ENCODE measurements at places on chromosomes 2 and 18.

GRCh38 chr18:76462326-76462694 lies 32.7 kb downstream of the ZNF516 start:
- DNase-seq: no peak

- no peak for DNase-seq
Observed at GRCh38 chr18:9746958-9747357, 38.9 kb downstream of the RAB31 start.

DNA sequence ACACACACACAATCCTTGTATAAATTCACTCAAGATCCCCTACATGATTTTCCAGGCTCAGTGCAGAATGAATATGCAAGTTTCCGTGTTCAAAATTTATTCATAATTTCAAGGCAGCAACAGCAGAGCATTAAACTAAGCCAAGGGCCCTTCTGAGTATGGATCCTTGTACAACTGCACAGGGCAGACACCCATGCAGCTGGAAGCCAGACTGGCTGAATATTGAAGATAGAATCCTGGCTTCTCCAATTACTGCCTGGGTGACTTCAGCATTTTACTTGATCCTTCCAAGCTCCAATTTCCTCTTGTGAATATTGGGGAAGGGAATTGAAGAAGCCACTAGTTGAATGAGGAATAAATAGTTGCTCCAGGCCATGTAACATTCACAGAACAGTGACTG lies 267.9 kb upstream of the REG3G start:
- DNase-seq: no peak

DNA sequence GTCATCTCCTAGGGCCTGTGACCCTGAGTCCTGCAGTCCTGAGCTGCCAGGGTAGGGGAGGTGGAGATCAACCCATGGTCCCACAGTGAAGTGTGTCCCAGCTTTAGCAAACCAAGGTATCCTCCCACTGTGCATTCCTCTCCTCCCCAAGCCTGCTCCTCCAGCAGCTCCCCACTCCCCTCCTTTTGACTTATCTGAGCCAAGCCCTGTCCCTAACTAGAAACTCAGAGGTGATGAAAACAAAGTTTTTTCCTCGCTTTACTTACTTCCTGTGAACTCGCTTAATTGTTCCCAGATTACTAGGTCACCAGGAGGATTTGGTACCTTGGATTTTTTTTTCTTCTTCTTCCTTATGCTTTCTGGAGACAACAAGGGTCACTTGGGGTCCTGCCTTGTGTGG lies 80.8 kb downstream of the EHD3 start:
- no peak for DNase-seq

GRCh38 chr2:200222791-200223190 lies 83.7 kb upstream of the SPATS2L start:
- DNase-seq: no peak

DNA sequence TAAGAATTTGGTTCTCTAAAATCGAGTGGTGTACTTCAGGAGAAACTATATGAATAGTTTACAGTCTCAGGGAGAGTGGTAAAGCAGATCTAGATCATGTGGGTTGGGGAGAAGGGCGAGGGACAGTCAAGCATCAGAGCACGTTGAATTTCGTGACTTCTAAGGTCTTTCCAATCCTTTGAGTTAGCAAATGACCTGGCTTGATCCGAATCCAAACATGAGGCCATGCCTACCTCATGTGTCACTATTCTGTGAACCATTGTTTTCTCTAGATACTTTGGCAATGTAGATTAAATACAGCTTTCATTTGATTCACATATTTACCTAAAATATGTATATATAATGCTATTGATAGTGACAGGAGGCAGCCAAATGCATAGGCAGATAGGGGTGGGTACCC lies 674.9 kb downstream of the NYAP2 start:
- DNase-seq: no peak

- DNase-seq: peak; percentile 40
Observed at GRCh38 chr2:71070294-71071093, 2.0 kb downstream of the NAGK start.

GRCh38 chr2:164109006-164109405 lies 373.2 kb upstream of the FIGN start:
- no peak for DNase-seq

GRCh38 chr2:187638840-187639239 lies 84.6 kb upstream of the TFPI start:
- no peak for DNase-seq

GRCh38 chr2:110853516-110853915 lies 121.1 kb downstream of the ACOXL start:
- DNase-seq: no peak

DNA sequence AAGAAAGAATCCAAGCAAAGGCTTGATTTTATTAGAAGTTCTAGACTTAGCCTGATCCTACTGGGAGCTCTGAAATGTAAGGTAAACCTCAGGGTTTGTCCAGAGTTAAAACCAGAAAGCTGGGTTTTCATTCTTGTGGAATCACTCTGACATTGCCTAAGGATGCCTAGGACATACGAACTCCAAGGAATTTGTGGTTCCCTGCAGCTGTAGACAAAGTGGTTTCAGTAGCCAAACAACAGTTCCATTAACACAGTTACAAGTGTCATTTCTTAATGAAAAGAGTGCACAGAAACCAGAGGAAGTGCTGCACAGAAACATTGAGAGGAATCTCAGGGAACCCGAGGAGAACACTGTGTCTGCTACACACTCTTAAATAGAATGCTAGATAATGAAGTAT lies 221.4 kb upstream of the ST6GAL2 start:
- no peak for DNase-seq

DNA sequence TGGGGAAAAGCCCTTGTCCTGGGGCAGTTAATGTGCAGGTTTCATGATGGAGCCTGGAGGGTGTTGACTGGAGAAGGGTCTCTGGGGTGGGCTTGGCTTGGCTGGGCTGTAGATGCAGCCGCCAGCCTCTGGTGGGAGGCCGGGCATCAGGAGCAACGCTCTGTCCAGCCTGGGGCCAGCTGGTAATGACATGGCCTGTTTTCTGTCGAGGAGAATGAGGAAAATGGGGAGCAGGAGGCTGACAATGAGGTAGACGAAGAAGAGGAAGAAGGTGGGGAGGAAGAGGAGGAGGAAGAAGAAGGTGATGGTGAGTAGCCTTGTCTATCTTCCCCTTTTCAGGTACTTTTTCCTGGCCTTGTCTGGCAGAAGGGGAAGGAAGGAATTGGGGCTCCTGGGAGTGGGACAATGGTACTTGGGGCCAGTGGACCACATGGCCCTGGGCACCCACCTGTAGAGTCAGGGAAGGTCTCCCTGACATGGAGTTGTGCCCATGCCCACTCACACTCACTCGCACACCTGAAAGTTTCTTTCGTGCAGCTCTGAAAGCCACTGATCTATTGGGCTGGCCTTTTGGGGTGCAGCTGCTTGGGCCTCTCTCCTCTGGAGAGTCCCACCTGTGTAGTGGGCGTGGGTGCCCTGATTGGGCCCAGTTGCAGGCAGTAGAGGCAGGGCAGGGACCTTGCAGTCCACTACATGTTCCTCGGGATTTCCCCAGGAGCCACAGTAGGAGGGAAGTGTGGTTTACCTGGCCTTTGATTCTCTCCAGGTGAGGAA lies 3.5 kb downstream of the PTMA start:
- peak; percentile 32 for DNase-seq

DNA sequence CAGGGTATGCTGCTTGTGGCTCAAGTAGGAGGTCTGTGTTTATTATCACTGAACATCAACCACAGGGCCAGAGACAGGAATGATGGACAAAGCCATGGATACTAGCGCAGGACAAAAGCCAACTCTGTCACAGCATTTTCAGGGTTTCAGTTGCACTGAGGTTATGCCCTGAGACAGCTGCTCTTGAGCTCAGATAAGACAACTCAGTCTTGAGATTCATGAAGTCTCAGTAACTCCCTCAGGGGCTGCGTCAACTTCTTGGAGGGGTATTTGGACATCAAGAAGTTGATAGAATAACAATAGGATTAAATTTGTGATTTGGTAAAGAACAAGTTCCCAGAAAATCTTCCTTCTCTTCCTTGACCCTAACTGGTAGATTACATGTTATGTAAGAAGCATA lies 287.0 kb upstream of the SLC14A2 start:
- DNase-seq: no peak

- DNase-seq: no peak
Observed at GRCh38 chr18:74876630-74877243, 279.1 kb downstream of the ZNF407 start.

DNA sequence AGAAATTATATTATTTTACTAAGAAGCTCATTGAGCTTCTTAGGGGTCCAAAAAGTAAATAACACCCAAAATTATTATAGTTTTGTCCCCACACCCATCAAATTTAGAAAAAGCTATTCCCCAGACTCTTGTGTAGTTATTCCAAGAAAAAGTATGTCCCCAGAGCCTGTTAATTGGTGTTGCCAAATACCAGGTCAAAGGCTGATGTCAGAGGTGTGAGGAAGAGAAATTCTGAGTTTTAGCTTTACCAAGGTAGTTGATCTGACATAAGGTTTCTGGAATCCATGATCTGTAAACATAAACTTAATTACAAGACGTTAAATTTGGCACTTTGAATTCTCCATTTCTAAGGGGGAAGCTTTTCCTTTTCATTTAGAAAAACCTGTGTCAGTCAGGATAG lies 29.3 kb upstream of the PSME4 start:
- DNase-seq: no peak

DNA sequence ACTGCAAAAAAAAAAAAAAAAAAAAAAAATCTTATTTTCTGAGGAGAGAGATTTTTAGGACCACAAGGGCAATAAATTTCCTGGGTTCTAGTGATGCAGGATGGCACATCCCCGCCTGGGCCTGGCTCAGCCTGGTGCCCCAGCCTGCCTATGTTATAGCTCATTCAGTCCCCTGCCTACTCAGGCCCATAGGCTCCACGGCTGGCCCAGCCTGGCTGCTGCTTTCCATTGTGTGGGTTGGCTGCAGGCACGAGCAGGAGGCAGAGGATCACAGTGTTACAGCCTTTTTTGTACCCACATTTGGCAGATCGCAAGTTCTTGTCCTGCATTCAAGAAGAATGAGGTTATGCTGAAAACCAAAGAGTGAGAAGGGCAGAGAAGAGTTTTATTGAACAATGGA lies 2.8 kb upstream of the SULT6B1 start:
- DNase-seq: no peak

- no peak for DNase-seq
Observed at GRCh38 chr2:127631541-127631996, 14.4 kb upstream of the GPR17 start.

GRCh38 chr2:44934038-44934982 lies 7.2 kb upstream of the SIX3 start:
- DNase-seq: no peak

DNA sequence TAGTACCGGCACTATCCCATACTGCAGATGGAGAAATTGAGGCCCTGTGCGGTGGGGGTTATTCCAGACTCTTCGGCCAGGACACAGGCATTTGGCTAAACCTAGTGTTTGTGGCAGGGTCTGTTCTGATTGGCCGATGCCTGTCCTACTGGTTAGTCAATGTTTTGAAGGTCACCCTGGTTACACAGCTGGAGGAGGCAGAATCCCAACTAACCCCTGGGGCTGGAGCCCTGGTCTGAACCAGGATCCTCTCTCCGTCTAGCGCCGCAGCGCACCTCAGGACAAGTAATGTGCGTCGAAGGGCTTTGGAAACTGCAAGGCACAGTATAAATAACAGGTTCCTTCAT lies 19.4 kb downstream of the TEX44 start:
- no peak for DNase-seq

DNA sequence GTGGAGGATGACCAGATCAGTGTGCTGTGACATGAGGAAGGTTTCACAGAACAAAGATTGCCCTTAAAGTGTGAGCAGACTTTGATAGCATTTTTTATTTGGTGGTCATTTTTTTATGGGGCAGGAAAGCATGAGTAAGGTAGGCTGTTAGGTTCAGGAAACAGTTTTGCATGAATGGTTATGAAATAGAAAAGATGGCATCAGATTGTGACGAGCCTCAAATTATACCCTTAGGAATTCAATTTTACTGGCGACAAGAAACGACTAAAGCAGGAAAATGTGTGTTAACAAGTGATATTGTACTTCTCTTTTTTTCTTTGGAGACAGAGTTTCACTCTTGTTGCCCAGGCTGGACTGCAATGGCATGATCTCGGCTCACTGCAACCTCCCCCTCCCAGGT lies 44.7 kb downstream of the PIK3C3 start:
- DNase-seq: no peak

- no peak for DNase-seq
Observed at GRCh38 chr2:233836359-233836758, 18.0 kb downstream of the HJURP start.

- DNase-seq: no peak
Observed at GRCh38 chr2:55923982-55924321, 370 bp upstream of the EFEMP1 start.

GRCh38 chr2:127128445-127128904 lies 21.5 kb upstream of the BIN1 start:
- DNase-seq: peak; percentile 55

- DNase-seq: no peak
Observed at GRCh38 chr2:47719099-47719498, 63.8 kb upstream of the MSH6 start.

GRCh38 chr2:38187541-38188011 lies 111.6 kb upstream of the CYP1B1 start:
- DNase-seq: peak; percentile 80

DNA sequence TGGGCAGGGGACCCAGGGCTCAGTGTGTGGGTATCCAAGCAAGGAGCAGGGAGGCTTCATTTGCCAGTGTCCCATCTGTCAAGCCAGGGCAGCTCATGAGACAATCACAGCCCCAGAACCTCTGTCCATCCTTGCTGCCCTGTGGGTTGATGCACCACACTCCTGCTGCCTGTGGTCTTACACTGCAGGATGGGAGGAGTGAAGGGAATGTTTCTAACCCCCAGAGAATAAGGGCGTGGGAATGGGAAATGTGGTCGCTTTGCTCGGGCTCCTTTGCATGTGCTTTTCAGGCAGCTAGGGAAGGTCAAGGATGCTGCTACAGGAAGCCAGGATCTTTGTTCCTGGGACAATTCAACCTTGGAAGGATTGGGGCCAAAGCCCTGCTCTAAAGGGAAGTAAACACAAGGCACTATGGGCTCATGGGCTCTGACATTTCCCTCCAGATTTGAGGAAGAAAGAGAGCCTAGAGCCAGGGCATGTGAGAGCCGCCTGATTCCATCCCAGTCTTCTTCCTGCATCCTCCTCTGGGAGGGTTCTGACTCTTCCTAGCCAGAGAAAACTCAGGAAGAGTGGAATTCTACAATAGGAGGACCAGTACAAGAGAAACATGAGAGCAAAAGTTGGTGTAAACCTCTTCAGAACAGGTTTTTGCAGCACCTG lies 18.8 kb upstream of the MAP3K20 start:
- DNase-seq: no peak

DNA sequence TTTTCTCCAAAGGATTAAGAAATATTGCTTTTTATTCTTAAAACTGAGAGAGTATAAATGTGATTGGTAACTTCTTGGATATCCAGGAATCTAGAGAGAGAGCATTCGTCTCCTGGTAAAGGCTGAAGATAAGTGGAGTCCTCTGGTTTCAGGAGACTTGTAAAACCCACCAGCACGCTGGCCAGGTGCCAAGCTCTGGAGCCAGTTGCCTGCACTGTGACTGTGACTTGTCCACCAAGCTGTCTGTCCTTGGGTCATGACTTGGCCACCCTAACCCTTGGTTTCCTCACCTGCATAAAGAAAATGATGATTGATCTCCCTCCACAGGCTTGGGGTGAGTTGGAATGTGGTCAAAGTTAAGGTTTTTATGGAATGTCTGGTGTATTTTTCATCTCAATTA lies 185.4 kb upstream of the NCKAP5 start:
- no peak for DNase-seq

Data from mammary epithelial cell (primary cell).